ENCODE measurements at places on chromosomes 6 and 20.

DNA sequence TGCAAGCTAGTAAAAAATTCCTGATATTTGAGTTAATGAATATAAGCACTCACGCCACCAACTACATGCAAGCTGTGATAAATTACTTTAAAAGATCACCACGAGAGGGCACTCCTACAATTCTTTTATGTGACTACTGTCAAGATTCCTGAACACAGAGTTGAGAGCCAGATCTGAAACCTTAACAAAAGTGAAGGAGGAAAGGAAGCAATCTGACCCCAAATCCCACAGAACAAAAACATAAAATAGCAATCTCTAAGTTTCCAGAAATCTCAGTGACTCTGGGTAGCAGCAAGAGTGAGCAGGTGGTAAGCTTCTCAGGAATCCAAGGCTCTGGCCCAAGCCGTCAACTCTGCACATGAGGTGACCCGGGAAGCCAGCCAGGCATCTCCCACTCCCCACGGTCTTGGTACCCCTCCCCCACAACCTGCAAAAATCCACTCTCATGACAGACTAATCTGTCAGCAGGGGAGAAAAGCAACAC is 55.1 kb downstream of the STAU1 start:
- DNase-seq: peak; percentile 74

DNA sequence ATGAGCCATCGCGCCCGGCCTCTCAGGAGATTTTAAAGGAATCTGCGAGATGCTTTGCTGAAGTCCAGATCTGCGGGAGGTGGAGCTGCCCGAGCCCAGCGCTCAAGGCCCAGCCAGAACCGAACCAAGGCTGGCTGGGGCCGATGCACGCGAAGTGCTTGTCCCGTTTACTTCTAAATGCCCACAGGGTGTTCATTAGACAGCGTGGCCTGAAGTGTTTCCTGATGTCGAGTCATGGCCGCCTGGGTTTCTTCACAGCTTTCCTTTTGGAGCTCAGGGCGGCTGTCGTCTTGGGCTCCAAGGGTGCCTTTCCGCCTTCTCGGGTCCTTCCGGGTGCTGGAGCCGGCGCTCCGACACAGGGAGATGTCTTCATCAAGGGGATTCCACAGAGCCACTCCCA is 25.1 kb upstream of the CCR6 start:
- DNase-seq: no peak

DNA sequence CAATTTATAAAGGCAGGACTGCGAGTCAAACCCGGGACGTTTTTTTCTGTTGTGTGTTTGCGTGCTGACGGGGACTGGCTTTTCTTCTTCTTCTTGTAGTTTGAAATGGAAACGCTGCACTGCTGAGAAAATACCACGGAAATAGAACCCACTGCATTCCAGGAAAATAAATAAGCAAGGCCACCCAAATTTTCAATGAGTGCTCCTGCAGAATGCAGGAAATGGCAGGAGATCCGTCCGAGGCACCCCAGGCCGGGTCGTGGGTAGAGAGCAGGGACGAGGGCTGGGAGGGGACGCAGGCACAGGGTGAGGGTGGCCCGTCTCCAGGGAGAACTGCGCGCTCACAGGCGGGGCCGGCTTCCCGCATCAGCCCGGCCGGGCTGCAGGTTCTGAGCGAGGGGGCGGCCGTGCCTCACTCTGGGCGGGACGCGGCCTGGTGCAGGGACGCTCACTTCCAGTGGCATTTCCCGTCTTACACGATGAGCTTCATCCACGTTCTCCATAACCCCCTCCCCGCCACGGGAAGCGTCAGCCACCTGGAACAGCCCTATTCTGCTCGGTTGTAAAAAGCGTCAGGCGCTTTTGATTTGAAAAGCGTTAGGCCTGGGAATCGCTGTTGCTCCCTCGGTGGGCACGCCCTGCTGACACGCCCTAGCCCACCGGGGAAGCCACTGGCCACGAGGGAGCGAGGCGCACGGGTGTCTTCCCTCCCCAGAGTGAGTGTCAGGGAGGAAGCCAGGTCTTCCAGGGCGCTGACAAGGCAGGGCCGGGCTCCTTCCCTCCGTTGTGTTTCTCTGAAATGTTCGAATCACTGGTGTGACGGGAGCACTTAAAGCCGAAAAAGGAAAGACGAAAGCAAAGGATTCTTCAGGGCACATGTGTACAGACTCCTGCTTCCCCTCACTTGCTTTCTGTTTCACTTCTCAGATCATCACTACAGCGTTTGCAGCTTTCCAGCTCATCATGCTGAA is 17.9 kb upstream of the EXOC2 start:
- DNase-seq: peak; percentile 67

DNA sequence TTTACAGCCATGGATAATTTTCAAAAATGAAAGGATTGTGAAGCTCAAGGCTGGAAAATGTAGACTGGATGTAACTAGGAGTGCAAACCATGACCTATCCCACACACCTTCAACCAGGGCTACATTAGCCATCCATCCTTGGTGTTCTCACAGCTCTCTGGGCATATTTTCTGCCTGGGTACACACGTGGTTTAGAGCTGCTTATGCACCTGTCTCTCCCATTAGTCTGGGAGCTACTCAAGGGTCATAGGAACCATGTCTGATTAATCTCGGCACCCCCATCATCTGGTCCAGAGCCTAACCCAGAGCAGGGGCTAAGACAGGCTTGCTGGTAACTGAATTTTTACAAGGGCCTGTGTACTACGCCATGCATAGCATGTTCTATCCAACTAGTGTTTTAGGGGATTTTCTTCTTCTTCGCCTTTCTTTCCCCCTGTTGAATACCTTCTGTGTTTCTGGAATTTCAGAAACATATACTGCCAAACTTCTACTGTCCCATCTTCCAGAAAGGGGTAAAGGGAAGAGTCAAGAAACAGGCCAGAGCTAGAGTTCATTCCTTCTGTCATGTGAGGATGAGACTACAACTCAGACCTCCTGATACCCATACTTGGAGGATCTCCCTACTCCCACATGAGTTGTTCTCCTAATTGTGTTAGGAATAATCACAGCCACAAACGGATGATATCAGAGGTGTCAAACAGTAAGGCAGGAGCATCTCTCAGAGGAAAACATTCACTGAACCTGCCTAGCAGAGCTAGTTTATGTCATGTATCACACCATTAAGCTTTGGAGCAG is 25.4 kb upstream of the FAM83C start:
- DNase-seq: no peak

GRCh38 chr6:152119831-152120230 is 312.3 kb downstream of the ESR1 start:
- no peak for DNase-seq

GRCh38 chr6:133623065-133623464 is 265.8 kb upstream of the TCF21 start:
- no peak for DNase-seq

- DNase-seq: no peak
Observed at GRCh38 chr20:38132910-38133501, 32.1 kb downstream of the TGM2 start.

GRCh38 chr6:40956936-40957335 is 82.1 kb downstream of the UNC5CL start:
- no peak for DNase-seq

- DNase-seq: no peak
Observed at GRCh38 chr6:157838718-157839430, 15.8 kb downstream of the SNX9 start.

GRCh38 chr6:958488-958887 is 265.5 kb upstream of the EXOC2 start:
- peak; percentile 99 for DNase-seq

DNA sequence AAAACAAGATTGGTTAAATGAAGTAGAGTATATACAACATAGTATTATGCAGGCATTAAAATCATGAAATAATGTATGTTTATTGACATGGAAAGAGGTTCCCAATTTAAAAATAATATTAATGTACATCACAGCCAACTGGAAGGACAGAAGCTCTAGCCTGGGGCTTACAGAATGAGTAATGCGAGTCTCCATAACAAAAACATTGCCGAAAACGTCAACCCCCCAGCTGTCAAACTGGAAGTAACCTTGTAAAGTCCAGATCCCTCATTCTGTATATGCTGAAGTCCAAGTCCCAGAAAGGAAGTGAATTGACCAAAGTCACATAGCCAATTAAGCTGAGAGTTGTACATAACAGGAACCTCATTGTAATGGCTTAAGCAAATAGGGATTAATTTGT is 128.7 kb upstream of the ECI2 start:
- peak; percentile 35 for DNase-seq

DNA sequence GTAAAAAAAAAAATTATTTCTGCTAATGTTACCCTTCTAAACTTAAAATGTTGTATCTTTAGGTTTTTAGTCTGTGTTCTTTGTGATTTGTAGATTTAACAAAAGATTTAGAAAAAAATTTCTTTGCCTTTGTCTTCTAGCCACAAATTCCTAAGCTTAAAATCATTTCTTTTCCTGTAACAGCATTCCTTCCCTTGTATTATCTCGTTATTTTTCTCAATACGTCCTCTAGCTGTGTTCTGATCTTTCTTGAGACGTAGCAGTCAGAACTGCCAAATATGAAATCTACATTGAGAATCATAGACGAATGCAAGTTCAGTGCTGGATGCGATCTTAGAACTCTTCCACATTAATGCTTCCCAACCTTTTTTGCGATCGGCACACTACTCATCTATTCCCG is 283.1 kb downstream of the UTRN start:
- no peak for DNase-seq

DNA sequence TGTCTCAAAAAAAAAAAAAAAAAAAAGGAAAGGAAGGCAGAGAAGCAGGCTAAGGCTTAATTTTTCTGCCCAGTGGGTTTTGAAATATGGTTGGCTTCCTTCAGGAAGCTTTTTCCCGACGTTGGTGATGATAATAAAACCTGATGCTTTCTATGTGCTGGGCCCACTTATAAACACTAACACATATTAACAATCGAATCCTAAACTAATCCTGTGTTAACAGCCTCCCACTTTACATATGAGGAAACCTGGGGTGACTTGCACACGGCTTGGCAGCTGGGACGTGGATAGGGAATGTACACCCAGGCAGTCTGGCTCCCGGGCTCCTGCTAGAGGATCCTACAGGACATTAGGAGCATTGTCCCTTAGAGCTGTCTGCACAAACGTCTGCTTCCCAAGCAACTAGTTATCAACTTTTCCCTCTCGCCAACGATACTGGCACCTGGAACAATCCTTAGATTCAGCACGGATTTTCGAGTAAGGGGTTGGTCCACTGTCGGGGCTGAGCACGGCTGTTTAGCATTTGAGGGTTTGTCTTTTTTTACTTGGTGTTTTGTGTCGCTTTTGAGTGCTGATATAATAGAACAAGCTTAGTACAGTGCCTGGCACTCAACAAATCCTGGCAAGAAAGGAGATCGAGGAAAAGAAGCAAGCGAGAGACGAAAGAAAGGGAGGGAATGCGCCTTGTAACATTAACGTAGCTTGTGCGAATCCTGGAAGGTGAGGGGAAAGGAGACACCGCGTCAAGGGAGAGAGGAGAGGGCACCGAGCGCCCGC is 622 bp upstream of the KIZ start:
- DNase-seq: peak; percentile 79

DNA sequence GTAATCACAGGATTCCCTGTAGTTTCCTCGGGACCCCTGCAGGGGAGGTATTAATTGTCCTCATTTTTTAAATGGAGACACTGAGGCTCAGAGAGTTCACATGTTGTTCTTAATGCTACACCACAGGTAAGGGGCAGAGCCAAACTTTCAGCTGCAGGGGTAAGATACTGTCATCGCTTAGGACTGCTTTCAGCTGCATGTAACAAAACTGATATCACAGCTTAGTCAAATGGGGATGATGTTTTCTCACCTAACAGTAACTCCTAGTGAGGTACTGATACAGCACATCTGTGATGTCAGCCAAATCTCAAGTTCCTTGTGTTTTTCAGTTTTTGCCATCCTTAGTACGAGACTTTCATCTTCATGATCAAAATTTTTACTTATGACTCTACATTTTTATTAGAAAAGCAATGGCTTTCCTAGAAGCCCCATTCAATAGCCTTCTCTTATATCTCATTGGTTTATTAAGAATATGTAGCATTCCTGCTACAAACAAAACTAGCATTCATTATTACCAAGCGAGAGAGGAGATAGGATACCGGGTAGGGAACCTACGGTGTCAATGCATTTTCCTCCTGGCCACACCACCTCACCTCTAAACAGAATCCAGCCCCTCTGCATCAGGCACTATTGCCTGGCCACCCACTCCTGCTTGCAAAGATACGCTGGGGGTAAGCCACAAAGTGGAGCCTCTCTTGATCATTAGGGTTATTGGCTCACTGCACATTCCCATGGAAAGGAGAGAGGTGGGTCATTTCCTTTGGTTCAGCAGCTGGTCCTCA is 557.5 kb downstream of the CD83 start:
- no peak for DNase-seq
